ENCODE measurements at places on chromosomes 16 and 17.

GRCh38 chr16:87593710-87594258 is 8.5 kb upstream of the JPH3 start:
- DNase-seq: no peak

DNA sequence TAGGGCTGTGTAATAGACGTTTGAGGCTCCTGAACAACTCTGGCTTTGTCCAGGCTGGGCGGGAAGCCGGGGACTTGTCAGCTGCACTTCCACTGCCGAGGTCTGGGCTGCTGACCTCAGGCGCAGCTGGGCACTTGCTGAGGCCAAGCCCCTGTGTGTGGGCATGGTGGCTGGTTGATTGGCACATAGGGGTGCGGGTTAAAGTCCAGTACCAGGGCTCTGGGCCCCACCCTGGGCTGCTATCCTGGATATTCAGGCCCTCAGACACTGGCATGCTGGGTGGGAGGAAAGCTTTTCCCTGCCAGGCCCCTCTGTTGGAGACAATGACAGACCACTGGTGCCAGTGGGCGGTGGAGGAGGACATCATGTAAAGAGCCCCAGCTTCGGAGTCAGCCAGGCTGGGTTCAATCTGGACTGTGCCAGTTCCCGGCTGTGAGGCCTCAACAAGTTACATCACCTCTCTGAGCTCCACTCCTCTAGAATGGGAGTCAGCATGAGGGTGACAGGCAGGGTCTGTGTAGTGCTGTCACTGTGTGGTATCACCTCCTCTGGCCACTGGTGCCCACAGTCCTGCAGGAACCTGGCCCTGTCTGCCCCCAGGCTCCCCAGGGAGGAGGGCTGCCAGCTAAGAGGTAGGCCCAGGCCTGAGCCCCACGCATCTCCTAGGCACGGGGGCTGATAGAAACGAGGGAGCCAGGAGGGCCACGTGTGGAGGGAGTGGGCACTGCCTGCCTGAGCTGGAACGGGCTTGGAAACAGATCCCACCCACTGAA is 42.5 kb downstream of the PSME3IP1 start:
- DNase-seq: no peak

DNA sequence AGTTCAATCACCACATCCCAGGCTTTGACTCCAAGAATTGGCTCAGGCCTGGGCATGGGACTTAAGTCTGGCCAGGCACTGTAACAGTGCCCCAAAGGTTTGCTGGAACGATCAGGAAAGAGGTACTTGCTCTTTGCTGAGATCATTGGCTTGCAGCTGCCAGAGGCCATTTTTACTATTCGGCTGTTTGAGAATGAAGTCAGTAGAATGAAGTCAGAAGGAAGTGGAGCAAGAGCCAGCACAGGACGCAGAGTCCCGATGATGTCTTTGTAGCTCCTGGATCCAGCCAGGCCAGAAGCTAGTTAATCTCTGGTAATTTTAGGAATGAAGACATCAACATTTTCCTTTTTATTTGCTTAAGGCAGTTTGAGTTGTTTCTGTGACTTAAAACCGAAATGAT is 195.5 kb downstream of the RAB11FIP4 start:
- no peak for DNase-seq

DNA sequence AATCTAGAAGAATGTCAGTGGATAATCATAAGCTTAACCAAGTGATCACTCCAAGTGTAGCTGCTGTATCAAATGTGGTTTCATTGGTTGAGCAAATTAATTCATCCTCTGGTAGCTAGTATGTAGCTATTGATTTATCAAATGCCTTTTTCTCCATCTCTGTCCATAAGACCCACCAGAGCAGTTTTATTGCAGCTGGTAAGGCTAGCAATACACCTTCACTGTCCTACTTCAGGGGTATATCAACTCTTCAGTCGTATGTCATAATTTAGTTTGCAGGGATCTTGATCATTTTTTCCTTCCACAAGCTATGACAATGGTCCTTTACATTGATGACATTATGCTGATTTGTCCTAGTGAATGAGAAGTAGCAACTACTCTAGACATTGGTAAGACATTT is 158.8 kb downstream of the PRKCB start:
- DNase-seq: no peak

GRCh38 chr16:64629622-64630021 is 492.2 kb downstream of the CDH11 start:
- no peak for DNase-seq

Data from stimulated activated CD4-positive, alpha-beta T cell treated with anti-CD3 and anti-CD28 coated beads, Interleukin-4, amount 100 ng/mL, for 4 hours (primary cell).